ENCODE measurements at places on chromosomes 7 and 10.

GRCh38 chr10:11776080-11776479, 33.9 kb downstream of the ECHDC3 start:
- DNase-seq, result peak; percentile 14

- DNase-seq, result peak; percentile 99
These were observed 975 bp upstream of the USP54 start for GRCh38 chr10:73591935-73592699.

DNA sequence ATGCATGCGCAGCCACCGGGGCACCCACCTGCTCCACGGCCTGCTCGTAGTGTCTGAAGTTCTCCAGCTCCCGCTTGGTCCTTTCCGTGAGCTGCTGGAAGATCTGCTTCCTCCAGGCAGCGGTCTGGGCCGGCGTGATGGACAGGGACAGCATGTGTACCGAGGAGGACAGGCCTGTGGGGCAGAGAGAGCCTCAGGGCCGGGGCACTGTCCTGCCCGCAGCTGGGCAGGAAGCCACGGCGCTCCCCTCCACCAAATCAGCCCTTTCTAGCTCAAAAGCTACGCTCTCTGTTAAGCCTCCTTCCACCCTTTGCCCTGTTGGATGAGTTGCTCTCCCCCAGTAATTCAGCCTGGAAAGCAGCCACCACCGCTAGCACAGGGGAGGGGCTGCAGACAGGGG, 19.2 kb downstream of the TECPR1 start:
- no peak for DNase-seq

- DNase-seq, result no peak
These were observed 338.0 kb upstream of the MKI67 start for GRCh38 chr10:128463991-128464760.

DNA sequence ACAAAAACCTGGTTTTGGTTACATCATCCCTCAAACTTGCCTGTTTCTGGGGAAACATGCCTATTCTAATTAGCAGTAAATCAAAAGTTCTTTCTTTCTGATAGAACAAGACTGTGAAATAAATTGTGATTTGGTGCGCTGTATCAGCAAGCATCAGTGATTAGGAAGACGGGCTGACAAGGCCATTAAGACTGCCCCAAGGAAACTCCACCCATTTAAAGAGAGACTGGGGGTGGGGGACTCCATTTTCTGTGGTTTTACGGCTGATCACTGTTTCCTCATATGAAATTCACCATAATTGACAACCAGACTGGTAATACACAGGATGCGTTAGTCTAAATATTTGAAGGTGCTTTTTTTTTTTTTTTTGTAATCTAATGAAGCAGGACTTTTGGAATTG, 68.7 kb downstream of the MBL2 start:
- no peak for DNase-seq

GRCh38 chr7:158008267-158008666, 579.4 kb downstream of the PTPRN2 start:
- DNase-seq, result no peak

- DNase-seq, result no peak
These were observed 436.2 kb upstream of the IGFBP3 start for GRCh38 chr7:46357290-46357689.

- DNase-seq, result no peak
These were observed 1061.1 kb upstream of the GHITM start for GRCh38 chr10:83078160-83078559.

- no peak for DNase-seq
These were observed 53.4 kb upstream of the CYP2C18 start for GRCh38 chr10:94630017-94630688.

- no peak for DNase-seq
These were observed 17.4 kb upstream of the TSPAN33 start for GRCh38 chr7:129127154-129127553.

DNA sequence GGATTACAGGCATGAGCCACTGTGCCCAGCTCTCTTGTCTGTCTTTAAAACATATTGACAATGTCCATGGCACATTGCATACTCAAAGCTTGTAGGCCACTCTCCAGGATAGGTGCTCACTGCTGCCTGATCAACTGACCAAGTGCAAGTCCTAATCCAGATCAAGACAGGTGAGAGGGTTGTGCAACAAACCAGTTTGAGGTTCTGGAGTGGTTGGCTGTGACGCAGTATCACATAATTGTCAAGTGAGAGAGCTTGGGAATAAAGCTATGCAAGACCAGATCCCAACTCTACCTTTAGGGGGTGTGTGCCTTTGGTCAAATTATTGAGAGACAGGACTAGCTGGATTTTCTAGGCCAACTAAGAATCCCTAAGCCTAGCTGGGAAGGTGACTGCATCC, 43.0 kb upstream of the OPN4 start:
- DNase-seq, result no peak

GRCh38 chr10:61900829-61901792, at the start of gene ARID5B:
Gene ARID5B (plus strand): TSS chr10:61901699. CDS start chr10:61901710, 11 bp downstream.
- peak; percentile 63 for DNase-seq

DNA sequence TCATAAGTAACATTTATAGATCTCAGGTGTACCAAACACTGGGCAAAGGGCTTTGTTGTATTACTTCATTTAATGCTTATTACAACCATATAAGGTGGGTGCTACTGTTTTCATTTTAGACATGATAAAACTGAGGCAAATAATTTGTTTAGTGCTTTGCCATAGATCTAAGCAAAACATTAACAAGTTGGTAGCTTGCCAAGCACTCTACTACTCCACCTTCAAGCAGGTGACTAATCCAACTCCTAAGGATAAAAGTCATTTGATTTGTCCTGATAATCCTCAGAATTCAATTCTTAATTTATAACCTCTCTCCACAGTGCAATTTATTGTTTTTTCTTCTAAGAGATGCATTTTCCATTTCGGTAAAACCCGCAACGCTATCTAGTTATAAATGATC, 646.4 kb downstream of the GRM8 start:
- no peak for DNase-seq

DNA sequence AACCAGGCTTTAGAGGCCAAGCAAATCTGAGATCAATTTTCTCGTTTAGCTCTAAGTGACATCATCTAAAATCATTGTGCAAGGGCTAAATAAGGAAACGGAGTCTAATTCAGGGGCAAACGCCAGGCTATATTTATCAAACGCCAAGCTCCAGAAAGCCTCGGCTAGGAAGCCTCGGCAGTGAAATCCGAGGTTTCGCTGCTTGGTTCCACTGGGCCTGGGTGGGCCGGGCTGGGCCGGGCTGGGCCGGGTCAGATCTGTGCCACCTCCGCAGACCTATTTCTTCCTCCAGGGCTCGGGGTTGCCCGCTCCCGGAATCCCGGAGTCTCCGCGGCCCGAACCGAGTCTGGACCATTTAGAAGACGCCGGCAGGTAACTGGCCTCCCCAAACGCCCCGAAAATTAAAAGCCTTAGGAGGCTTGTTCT, 459 bp upstream of the FEZF1 start:
- DNase-seq, result no peak

- DNase-seq, result no peak
These were observed 14.2 kb downstream of the SKAP2 start for GRCh38 chr7:26850193-26850651.

DNA sequence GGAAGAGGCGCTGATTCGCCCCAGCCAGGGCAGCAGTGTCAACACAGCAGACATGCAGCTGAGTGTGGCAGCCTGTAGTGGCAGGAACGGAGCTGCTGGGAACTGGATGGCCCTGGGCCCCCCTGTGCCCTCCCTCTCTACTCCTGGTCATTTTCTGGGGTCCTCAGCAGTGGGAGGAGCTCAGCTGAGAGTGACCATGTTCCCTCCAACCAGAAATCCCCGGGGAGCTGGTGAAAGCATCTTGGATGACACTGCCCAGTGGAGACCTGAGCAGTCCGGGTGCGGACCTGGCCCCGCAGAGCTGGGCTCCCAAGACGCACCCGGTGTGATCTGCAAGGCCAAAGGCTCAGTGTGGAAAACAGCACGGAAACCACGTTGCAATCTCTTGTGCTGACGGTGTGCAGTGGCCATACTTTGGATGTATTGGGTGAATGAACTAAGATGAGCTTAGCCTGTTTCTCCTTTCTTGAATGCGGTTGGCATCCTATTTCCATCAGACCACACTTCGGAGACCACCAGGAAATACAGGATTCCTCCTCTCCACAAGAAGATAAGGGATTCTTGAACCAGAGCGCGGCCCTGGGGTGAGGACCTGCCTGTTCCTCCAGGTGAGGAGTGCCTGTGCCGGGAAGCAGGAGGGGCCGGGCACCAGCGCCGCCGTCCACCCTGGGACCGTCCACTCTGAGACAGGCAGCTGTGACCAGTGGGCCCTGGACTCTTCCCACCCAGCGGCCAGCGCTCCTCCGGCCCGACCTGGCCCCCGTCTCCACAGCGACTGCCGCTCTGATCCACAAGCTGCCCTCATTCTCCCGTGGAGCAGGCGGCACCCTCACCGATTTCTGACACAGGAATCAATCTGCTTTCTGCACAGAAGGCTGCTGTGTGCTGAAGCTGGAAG, 93.5 kb upstream of the DIP2C start:
- no peak for DNase-seq

DNA sequence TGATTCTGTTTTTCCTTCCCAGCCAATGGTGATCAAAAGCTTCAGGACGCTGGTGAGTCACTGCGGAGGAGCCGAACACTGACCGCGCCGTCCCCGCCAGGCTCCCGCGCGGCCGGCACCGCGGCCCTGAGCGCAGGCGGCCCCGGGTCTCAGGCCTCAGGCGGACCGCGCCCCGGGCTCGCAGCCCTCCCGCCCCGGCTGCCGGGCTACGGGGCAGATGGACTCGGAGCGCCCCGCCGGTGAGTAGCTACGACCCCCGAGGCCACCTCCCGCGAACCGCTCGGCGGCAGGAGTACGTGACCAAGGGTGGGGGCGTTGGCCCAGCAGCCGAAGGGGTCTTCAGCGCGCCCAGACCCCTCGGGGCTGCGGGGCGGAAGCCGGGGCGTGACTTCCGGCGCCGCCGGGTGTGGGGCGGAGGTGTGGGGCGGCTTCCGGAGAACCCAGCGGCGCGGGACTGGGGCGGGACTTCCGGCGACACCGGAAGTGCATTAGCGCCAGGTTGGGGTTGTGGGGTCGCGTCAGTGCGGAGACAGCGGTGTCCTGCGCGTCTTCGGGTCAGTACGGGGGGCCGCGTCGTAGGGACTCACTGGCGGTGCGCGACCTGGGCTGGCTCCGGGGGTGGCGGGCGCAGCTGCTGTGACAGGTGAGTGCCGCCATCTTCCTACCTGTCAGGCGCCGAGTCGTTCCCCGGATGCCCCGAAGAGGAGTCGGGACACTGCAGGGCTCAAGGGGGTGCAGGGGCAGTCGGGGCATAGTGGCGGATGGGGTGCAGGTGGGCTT, at the start of gene WDR37:
TSS of gene WDR37 (plus strand) at position 60 of the 780 bp plus-strand sequence. CDS start 15,771 bp downstream, outside the sequence.
- no peak for DNase-seq

DNA sequence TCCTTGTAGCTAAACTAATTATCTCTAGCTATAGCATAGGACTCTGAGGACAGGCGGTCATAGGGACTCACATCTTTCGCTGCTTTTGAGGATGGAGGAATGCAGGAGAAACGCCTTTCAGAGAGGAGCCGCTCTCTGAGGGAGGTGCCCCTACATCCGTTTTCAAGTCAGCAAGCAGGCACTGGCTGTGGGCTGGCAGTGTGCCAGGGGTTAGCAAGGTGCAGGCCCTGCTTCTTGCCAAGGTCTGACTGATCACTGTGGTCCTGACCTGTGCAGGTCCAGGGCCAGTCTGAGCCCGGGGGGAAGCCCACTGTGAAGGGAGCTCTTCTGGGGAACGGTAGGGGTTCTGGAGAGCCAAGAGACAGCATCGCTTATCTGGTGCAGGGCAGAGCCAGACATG, 89.4 kb downstream of the SH3PXD2A start:
- no peak for DNase-seq

GRCh38 chr7:105853931-105854419, 22.4 kb downstream of the ATXN7L1 start:
- no peak for DNase-seq

DNA sequence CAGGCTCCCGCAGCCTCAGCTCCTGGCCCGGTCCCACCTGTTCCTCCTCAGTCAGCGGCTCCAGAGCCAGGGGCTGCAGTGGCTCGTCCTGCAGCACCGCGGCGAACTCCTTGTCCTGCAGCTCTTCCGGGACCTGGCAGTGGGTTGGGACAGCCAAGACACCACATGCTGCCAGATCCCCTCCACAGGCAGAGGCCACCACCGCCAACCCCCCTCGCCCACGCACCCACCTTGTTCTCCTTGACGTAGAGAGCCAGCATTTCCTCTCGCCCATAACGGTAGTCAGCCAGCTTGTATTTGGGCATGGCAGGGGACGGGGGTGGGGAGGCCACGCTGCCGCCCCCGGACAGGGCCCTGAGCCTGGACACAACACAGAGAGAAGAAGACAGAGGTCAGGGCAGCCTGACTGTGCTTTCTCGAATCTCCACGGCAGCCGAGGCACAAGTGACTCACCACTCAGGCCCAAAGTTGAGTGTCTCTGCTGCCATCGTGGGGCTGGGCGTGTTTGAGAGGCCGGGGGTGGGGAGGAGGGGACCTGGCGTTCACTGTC, 6.2 kb downstream of the GIGYF1 start:
- no peak for DNase-seq

DNA sequence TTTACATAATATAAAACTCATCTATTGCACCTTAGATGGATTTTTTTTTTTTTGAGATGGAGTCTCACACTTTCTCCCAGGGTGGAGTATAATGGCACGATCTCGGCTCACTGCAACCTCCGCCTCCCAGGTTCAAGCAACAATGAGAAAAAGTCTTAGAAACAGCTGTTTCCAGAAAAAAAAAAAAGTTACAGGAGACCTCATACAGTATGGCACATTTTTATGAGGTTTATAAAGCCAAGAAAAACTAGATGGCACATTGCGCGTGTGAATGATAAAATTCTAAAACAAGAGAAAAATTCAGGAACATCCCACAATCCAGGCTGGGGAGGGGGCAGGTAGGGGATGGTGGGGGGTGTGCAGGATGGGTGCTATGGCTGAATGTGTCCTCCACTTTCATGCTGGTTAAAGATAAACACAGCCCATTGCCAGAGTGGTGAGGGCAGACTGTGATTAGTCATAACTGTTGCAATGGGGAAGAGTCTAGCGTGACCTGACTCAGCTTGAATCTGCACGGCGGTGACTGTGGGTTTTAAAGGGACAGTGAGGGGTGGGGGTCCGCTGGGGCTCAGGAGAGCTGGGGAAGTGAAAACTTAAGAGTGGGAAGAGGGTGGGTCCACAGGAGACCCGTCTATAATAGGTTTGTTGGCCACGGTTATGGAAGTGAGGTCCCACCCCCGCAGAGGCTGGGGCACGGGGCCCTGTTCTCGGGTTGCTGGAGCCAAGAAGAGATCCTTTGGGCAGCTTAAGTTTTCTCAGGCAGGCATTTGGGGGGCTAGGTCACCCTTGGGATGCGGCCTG, 11.9 kb upstream of the LRRC27 start:
- DNase-seq, result no peak

GRCh38 chr7:1382553-1383397, 76.5 kb downstream of the MICALL2 start:
- DNase-seq, result no peak

GRCh38 chr7:86339051-86339450, 304.7 kb upstream of the GRM3 start:
- DNase-seq, result no peak

DNA sequence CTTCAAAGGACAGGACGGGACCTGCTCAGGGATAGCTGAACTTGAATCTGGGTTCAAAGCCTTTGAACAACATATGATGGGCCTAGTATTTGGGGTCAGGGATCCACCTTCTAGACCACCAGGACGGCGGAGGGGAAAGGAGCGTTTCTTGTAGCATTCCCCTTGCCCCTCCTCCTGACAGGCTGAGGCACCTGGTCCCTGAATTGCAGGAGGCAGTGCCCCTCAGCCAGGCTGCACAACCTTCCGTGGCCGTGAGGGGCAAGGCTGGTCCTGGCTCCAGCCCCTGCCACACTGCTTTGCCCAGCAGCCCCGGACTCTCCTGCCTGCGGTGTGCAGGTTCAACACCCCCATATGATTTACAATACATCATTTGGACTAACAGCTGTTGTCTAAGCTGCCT, 58.1 kb downstream of the INSIG1 start:
- DNase-seq, result no peak

Data from LNCaP clone FGC (cell line).